ENCODE measurements at places on chromosomes 5 and 9.

DNA sequence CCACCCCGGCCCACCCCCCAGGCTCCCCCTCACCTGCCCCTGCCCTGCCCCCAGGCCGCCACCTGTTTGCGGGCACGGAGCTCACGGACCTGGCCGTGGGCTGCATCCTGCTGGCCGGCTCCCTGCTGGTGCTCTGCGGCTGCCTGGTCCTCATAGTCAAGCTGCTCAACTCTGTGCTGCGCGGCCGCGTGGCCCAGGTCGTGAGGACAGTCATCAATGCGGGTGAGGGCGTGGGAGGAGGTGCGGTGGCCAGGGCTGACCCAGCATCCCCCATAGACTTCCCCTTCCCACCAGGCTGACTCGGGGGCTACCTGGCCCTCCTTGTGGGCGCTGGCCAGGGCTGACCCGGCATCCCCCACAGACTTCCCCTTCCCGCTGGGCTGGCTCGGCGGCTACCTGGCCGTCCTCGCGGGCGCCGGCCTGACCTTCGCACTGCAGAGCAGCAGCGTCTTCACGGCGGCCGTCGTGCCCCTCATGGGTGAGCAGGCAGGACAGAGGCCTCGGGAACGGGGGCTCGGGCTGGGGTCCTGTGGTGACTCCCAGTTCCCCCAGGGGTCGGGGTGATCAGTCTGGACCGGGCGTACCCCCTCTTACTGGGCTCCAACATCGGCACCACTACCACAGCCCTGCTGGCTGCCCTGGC lies 3.5 kb downstream of the SLC34A3 start:
- DNase-seq = no peak

- DNase-seq = no peak
Observed at GRCh38 chr9:99040251-99040900, 64.5 kb upstream of the TGFBR1 start.

GRCh38 chr9:77798140-77798539 lies 150.0 kb upstream of the GNA14 start:
- no peak for DNase-seq

DNA sequence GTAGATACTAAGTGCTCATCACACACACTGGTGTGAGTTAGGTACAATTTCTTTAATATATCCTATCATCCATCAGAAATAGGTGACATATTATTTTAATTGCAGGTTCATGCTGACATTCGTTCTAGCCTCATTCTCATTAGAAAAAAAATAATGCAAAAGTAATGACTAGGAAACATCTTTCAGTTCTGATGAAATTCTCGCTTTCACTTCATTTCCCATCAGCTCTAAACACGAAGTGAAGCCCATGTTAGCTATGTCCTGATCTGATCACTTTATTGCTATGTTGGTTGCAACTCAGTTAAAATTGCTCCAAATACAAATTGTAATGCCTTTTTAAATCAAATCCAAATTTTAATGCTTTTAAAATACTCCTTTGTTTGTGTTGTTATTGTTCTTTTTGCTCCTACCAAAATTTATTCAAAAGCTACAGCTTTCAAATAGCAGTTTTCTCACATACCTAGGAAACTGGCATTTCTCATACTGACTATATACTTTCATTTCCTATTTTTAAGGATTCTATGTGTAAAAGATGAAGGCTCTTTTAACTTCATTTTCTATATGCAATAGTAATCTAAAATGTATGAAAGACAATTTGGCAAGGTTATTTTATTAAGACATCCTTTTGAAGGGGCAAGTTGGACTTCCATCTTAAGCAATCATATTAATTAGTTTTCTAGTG lies 1237.8 kb upstream of the ACO1 start:
- no peak for DNase-seq

DNA sequence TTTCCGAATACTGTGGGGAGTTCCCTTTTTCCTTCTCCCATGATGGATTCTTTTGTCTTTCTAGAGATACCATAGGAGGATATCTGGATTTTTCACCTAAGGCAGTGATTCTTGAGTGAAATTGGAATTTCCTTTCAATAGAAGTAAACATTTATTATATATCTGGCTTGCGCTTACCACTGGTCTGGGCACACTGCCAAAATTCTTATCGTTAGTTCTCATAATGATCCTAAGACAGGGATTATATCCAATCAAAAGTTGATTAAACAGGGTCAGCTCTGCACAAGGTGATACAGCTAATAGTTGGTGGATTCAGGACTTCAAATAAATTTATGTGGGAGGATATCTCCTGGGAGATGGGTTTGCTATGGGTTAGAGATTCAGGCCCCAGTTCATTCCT lies 9.6 kb downstream of the TLE4 start:
- DNase-seq = no peak

Data from 8988T (cell line).